ENCODE measurements at places on chromosomes 12 and 14. TPM values are rescaled to one million over a fixed set of nuclear protein-coding genes. Genes with fewer than 3 reads are reported as not detected.

- H3K4me3 ChIP-seq = no peak overlapping the region
- H3K36me3 ChIP-seq = no peaks in the 10 kb centered on the region
- H3K27me3 ChIP-seq = no peaks in the 10 kb centered on the region
- no peak for DNase-seq
Measured at GRCh38 chr14:89736881-89737280, 217.6 kb downstream of the EFCAB11 start.

DNA sequence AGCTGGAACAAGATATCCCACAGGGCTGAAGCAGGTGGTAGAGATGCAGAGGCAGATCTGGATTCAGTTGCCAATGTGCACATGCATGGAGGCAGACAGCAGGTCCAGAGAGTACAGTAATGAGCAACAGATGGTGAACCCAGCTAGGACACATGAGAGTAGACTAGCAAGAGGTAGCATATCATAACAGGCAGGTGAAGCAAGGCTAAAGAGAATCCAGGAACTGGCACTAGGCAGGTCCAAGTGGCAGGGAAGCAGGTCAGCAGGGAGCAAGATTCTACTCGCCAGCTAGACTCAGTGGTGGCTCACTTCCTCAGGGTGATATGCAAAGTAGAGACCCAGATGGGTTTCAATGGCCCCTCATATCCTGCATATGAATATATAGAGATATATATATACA lies 15.3 kb upstream of the MYF6 start:
- H3K27me3 ChIP-seq = no peaks in the 10 kb centered on the region
- no peak overlapping the region for H3K4me3 ChIP-seq
- H3K4me1 ChIP-seq = no peaks in the 10 kb centered on the region

DNA sequence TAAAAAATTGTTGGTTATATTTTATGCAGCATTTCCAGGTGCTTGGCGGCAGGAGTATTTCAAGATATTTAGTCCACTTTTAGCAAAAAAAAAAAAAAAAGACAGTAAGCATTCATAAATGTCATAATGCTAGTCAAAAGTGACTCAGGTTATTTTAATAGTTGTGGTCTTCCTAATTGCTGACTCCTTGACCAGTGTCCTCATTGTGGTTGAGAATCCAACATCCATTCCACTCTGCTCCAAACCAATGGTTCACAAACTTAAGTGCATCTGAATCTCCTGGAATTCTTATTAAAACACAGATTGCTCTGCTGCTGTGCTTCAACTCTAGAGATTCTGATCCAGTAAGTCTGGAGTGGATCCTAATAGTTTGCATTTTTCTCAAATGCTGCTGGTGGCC lies 71.4 kb downstream of the AKAP6 start:
- no peak for DNase-seq
- no peak overlapping the region for H3K4me3 ChIP-seq
- no peaks in the 10 kb centered on the region for H3K36me3 ChIP-seq
- H3K4me1 ChIP-seq = peaks cover 28% of the 10 kb centered on the region
- H3K27ac ChIP-seq = no peak overlapping the region

AQP5 gene
- not detected for total RNA-seq

DNA sequence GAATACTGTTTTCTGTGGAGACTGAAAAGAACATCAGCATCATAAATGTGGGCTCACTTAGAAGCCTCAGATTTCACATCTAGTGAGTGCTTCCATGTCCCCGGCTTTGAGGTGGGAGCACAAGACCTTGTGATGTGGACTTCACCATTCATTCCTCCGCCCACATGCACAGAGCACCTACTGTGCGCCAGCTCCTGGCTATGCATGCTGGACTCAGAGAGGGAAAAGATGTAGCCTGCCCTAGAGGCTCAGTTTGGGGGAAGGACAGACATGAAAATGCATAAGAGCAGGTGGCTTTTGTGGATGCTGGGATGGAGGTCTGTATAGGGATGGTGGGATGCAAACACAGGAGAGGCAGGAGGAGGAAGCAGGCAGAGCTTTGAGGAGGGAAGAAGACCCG lies 65.0 kb downstream of the SERPINA3 start:
- H3K27ac ChIP-seq = no peak overlapping the region
- no peak overlapping the region for H3K4me3 ChIP-seq
- no peaks in the 10 kb centered on the region for H3K36me3 ChIP-seq
- peaks cover 12% of the 10 kb centered on the region for H3K4me1 ChIP-seq
- no peak for DNase-seq

SPRING1 gene
- total RNA-seq = 25.4 TPM
